Naive thymus-derived CD8-positive, alpha-beta T cell (primary cell): ENCODE measurements at places on chromosomes 12 and 14.

GRCh38 chr14:37090026-37090425, 82.4 kb downstream of the SLC25A21 start:
- DNase-seq: no peak

GRCh38 chr14:45990252-45990651, 661.3 kb downstream of the RPL10L start:
- no peak for DNase-seq

DNA sequence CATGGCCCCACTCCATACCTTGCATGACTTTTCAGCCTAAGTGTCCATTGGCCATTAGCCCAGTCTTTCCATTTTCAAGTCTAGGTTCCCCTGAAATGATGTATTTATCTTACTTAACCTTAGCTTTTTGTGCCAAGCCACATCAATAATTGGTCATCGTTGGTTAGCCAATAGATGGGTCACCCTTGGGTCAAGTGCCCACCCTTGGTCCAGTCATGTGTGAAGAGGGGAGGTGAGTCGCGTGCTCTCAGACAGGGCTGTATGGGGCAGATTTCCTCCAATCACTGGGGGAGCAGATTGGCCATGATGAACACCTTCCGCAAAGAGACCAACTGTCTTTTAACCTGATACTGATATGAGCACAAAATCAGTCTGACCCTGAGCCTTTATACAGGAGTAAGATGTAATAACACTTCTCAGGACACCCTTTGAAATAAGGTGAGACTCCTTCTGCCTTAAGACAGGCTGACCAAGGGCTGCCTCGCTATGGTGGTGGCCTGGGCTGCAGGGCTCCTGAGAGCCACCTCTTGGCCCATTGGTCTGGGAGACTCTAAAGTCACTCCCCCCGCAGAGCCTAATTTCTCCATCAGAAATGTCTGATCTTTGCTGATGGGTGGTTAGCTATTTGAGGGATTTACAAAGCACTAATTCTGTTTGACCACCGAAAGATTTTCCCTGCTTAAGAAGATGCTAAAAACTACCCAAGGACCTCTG, 143.2 kb downstream of the ZFP36L1 start:
- no peak for DNase-seq

- DNase-seq: no peak
Measured at GRCh38 chr12:67508830-67509229, 139.7 kb upstream of the DYRK2 start.

DNA sequence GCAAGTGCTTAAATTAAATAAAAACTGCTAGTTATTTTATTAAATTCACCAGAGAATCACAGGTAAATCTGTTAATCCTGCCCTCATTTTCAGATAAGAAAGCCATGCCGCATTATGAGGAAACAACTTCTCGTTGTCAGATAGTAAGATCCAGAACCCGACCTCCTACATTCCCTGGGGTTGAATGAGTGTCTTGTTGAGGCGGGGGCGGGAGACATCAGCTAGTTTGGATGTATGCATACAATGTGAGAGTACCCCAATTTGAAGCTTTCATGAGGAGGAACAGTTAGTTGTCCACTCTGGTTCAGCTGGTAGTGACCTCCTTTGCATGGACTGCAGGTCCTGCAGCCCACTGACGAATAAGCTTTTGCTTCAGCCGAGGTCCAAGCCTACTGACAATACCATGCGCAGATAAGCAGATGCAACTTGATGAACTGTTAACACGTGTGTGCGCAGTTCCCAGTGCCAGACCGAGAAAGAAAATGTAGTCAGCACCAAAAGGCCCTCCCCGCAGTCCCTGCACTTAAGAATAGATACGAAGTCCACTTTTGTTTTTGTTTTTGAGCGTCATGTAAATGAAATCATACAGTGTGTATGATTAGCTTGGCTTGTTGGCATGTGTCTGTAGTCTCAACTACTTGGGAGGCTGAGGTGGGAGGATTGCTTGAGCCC, 34.9 kb downstream of the EVL start:
- DNase-seq: no peak

DNA sequence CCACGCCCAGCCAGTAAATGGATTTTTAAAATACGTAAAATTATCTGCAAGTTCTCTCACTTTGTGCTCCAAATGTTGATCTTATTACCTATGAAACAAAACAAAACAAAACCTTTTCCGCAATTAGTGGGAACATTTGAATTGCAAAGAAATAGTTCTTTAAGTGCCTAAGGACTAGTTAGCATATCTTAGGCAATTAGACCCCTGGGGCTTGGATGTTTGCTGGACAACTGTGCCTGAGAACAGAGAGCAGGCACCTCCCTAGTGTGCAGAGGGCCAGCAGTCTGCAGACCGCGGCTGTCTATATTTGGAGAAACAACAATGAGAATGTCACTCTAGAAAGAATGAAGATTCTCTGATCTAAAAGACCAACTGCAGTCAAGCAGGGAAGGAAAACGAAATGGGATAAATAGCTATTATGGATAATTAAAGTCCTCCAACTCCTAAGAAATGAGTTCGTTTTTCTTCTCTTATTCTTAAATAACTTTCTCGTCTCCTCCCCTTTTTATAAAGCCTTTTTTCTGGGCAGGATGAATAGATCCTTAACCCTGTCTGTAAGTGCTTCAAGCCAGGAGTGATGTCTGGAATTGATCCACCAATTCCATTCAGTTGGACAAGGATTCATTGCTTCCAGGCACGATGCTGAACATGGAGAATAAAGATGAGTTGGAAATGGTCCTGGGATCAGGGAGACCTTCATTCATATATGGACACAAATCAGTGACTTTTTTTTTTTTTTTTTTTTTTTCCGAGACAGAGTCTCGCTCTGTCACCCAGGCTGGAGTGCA, 16.2 kb downstream of the SLC17A8 start:
- DNase-seq: no peak
